ENCODE measurements at places on chromosomes 3 and 15.

DNA sequence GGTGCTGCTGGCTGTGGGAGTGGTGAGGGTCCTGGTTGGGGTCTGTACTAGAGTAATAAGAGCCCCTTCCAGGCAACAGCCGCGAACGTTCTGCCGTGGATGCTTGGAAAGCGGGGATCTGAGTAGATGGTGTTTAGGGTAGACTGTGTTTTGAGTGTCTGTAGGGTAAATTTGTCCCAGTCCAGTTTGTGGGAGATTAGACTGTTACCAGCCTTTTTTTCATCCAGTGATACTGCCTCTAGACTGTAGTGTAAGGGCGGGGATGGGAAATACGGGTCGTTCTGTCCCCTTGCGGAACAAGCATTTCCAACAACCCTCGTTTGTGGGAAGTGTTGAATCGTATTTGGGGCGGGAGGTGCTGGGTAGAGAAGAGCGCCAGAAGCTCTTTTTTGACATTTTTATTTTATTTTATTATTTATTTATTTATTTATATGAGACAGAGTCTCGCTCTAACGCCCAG, 424 bp downstream of the HAUS2 start:
- DNase-seq = no peak

DNA sequence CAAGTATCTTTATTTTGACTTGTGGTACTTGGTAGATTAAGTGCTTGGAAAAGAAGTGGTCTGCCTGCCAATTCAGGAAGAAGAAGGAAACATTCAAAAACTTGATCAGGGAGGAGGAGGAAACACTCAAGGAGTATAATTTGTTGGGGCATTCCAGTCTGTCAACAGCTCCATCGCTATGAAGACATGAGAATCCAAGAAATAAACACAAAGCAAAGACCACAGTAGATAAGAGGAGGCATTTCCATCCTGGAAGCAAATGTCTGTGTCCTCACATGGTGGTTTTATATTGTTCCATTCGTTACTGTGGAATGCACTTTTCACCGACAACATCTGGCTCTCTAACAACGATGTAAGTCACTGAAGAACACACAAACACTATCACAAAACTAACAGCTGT, 176.1 kb upstream of the FRMD4B start:
- no peak for DNase-seq

DNA sequence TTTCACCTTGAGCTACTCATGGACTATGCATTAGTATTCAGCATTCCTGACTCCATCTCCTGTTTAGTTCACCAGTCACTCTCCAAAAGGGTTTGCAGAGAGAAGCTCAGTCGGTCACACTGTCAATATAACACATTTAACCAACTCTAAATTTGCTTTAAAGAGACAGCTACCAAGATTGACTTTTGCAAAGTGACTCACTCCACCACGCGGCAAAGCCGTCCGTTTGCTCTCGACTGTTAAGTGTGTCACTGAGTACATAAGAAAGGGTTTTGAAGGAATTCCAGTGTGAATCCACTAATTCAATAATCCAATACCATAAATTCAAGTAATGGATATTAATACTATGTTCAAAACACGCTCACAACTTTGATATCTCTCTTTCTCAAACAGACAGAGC, 1006.7 kb upstream of the NR2F2 start:
- DNase-seq = no peak

DNA sequence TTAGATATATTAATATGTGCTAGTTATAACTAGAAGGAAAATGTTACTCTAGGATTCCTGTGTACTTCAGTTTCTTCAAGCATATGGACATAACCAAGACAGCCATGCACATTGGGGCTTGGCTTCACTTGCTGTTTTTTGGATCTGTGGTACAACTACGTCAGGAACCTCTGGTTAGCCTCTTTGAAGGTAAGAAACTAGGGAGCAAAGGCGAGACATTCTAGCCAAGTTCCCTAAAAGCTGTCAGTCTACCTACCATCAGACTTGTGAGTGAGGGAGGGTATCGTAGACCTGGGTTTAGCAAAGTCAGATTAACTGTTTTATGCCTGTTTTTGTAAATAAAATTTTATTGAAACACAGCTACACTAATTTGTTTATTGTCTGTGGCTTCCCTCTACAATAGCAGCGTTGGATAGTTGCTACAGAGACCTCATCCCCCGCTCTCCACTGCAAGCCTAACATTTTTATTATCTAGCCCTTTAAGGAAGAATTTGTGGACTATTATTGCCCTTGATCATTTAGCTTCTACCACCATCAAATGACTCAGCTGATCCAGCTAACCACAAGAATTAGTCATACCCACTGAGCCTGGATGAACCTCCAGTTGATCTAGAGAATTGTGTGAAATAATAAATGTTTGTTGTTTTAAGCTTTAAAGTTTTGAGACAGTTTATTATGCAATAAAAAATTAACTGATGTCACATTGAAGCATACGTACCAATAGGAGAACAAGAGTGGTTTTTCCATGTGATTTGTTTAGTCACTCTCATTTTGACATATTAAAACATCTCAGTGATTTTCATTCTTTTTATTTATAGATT, 58.1 kb downstream of the RSRC1 start:
- DNase-seq = no peak

GRCh38 chr15:41394924-41395323, 7.4 kb downstream of the NDUFAF1 start:
- DNase-seq = no peak

DNA sequence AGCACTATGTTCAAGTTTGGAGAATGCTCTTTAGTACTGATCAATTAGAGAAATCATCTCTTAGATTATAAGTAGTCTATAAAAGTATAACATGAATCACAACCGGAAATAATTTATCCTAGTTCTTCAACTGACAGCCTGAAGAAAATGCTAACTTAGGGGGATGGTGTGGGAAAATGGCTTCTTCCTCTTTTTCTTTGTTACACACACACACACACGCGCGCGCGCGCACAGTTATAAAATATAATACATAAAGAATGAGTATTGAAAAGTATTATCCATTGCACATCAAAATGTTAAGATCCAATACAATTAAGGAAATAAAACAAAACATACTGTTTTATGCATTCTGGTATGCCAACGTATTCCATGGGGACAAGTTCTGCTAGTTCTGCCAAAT, 11.2 kb upstream of the GTF2A2 start:
- DNase-seq = no peak

GRCh38 chr15:92883163-92883875, 16.8 kb upstream of the CHD2 start:
- peak; percentile 12 for DNase-seq

GRCh38 chr15:25882466-25882865, 19.3 kb upstream of the ATP10A start:
- no peak for DNase-seq

DNA sequence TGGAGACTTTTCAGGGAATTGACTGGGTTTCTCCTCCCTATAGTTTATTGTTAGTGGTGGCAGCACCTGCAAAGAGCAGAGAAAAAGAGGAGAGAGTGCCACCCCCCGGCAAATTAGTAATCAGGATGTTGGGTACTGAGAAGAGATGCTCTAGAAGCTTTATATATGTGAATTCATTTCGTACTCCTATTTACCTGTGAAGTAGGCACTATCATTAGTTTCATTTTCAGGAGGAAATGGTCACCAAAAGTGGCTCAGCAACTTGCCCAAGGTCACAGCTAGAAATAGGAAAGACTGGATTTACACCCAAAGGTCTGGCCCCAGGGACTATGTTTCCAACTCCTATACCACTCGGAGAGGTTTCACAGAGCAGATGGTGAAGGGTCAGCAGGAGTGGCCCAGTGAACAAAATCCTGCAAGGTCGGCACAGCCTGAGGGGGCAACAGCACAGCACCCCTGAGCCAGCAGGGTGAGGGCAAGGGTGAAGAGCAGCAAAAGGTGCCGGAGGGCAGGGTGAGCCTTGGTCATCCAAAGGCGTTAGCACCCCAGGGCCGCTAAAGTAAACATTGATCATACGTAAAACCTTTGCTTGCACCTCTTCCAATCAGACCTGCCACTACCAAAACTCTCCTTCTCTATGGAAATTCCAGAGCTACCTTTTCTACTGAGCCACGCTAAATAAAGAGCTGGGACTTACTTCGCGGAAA, 23.6 kb downstream of the VGLL4 start:
- DNase-seq = no peak

GRCh38 chr15:69452692-69453521, at the start of gene RPLP1:
RPLP1 (plus strand) TSS chr15:69452818; CDS start chr15:69452949, 131 bp downstream.
- DNase-seq = peak; percentile 96

GRCh38 chr3:67154429-67154828, 156.3 kb downstream of the KBTBD8 start:
- DNase-seq = no peak
